ENCODE measurements at places on chromosomes 5 and 9.

GRCh38 chr5:134451936-134452505, 40.3 kb upstream of the CDKN2AIPNL start:
- no peak for DNase-seq

DNA sequence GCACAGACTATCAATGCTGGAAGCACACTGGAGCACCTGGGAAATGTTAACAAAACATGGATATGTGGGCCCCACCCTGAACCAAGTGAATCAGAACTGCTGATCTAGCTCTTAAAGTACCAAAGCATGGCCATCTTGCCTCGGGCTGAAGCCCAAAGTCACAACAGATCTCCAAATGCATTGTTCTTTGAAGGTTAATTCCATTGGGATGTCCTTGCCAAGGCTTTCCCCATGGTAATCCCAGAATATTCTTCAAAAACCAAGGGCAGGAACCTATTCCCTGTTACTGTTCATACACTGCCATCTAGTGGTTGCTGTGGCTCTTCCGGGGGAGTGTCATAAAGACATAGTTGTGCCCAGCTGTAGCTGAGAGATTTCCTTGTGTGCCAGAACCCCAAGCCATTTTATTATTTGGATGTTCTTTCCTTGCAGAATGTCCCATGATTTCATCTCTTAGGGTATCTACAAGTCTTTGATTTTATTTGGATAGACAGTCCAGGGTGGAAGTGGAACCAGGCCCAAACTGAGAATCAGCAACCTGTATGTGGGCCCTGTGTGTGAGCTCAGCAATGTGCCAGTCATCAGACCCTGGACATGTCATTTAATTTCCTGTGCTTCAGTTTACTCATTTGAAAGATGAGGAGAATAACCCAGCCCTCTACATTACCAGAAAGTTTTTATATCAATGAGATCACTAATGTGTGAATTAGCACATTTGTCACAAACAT, 290.0 kb downstream of the ACTL7B start:
- no peak for DNase-seq

- no peak for DNase-seq
Observed at GRCh38 chr9:124975131-124975530, 34.2 kb upstream of the GOLGA1 start.

- DNase-seq, result no peak
Observed at GRCh38 chr9:89173072-89173471, 5.5 kb downstream of the SHC3 start.

- no peak for DNase-seq
Observed at GRCh38 chr5:158531860-158532259, 567.9 kb downstream of the EBF1 start.

GRCh38 chr5:155125551-155126095, 112.1 kb downstream of the KIF4B start:
- DNase-seq, result no peak

DNA sequence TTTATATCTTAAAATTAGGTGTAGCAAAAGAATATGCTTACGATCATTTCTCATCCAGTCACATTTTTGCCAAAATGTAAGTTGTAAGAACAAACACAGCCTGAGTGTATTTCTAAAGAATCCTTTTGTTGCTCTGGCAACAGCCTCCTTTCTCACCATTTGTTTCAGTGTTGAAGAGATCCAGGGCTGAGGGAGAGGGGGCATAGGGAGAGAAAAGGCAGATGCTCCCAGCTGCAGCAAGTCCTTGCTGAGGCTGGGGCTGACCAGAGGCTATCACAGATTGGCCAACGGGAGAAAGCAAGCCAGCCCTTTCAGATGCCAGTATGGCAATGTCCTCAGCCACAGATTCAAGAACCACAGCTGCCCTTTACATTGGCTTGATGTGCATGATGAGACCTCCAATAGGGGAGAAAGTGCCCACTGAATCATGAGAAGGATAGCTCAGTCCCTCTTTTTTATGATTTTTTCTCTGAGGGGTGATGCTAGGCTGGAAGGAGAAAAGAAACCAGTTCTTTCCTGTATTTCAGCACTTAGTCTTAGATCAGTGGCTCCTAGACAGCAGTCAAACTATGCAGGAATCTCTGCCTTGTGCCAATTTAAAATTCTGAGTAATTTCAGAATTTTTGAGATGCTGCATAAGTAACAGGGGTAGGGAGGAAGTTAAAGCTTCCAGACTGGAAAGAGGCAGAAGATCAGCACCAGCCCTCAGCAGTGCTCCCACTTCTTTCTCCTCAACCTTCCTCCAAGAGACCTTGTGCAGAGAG, 142.1 kb downstream of the LHFPL2 start:
- no peak for DNase-seq

DNA sequence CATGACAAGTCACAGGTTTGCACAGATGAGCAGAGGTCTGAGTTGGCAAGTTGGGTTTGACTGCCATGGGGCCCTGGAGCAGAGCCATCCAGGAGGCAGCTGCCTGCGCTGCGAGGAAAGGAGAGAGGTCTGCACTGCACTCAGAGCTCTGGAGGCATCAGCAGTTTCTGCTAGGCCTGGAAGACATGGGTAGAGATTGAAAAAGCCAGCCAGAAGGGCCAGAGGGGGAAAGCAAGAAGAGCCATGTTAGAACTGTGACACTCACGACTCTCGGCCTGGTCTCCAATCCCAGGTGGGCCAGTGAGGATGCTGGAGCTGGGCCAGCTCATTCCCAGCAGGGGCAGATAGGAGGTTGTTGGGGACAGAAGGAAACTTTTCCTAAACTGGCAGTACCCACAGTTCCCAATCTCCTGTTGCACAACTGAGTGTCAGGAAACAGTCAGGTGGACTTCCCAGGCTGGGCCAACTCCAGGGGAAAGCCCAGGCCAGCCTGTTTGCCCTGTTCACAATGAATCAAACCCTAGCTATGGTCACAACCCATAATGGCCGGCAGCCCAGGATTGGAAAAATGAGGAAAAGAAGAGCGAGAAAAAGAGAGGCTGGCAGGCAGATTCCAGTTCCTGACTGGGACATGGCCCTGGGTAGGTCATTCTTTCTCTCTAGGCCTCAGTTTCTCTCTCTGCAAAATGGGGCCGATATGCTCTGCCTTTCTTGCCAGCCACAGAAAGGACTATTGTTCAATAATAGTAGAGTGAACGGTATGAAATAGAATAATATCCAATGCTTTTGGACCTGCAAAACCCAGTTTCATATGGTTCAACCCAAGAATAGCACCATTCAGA, 7.8 kb upstream of the ORM1 start:
- no peak for DNase-seq

- DNase-seq, result no peak
Observed at GRCh38 chr5:132258102-132259068, 889 bp downstream of the PDLIM4 start.
